Spleen (tissue), 13 donors: ENCODE measurements at places on chromosomes 4 and X. TPM values are rescaled to one million over a fixed set of nuclear protein-coding genes. Genes with fewer than 3 reads are reported as not detected.

- H3K4me3 ChIP-seq: no peak overlapping the region
- no peaks in the 10 kb centered on the region for H3K36me3 ChIP-seq
- H3K27me3 ChIP-seq: no peaks in the 10 kb centered on the region
- H3K27ac ChIP-seq: no peak overlapping the region
- no peak for DNase-seq
Observed at GRCh38 chr4:152599636-152600035, 63.7 kb upstream of the FBXW7 start.

DNA sequence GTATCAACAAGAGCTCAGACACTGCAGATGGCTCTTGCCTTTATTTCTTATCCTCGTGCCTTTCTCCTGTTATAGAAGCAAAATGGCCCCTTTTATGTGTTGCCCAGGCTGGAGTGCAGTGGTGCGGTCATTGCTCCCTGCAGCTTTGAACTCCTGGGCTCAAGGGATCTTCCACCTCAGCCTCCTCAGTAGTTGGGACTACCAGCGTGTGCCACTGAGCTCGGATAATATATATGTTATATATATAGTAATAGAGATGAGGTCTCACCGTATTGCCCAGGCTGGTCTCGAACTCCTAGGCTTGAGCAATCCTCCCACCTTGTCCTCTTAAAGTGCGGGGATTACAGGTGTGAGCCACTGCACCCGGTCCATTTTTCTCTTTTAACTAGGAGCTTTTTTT, 79.7 kb downstream of the TMEM131L start:
- DNase-seq: no peak
- no peak overlapping the region for H3K27ac ChIP-seq
- no peak overlapping the region for H3K4me3 ChIP-seq
- H3K27me3 ChIP-seq: no peaks in the 10 kb centered on the region

The UGT2A1 gene
- total RNA-seq: not detected

- H3K36me3 ChIP-seq: peaks cover 24% of the 10 kb centered on the region
- H3K4me3 ChIP-seq: no peak overlapping the region
- DNase-seq: no peak
- no peak overlapping the region for H3K27ac ChIP-seq
- peaks cover 6% of the 10 kb centered on the region for H3K4me1 ChIP-seq
Observed at GRCh38 chrX:2626750-2627149, 64.3 kb upstream of the CD99 start.

GRCh38 chr4:121758925-121759568, 5.9 kb downstream of the SMIM43 start:
- H3K4me3 ChIP-seq: no peak overlapping the region
- H3K27ac ChIP-seq: no peak overlapping the region
- no peaks in the 10 kb centered on the region for H3K4me1 ChIP-seq
- no peaks in the 10 kb centered on the region for H3K36me3 ChIP-seq

The ABCD1 gene
- total RNA-seq: 23.2 TPM

The TBC1D8B gene
- 6.7 TPM for total RNA-seq

GRCh38 chrX:49198540-49199314, 1.3 kb downstream of the SYP start:
- H3K36me3 ChIP-seq: no peaks in the 10 kb centered on the region
- H3K4me1 ChIP-seq: no peaks in the 10 kb centered on the region
- H3K27ac ChIP-seq: no peak overlapping the region
- no peaks in the 10 kb centered on the region for H3K27me3 ChIP-seq
- DNase-seq: no peak
- no peak overlapping the region for H3K4me3 ChIP-seq

GRCh38 chr4:78058591-78059523, 1.7 kb downstream of the FRAS1 start:
- peaks cover 42% of the 10 kb centered on the region for H3K4me1 ChIP-seq
- H3K27ac ChIP-seq: no peak overlapping the region
- peak; percentile 74 for DNase-seq
- peaks cover 22% of the 10 kb centered on the region for H3K27me3 ChIP-seq

DNA sequence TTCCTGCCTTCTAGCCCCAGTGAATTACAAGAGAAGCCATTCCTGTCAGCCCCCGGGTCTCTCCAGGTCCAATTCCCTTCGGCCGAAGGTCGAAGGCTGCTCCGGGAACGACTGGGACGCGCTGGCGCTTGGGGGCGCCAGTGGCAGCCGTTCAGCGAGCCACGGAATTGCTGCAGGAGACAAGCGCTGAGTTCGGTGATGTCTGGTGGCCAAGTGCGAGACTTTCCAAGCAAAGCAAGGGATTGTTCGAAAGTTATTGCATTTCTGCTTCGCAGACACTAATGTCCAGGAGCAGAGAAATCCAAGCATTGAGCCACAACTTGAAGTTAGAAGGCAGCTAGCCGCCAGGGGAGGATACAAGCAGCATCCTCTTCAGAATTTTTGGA, 1.1 kb upstream of the DKK2 start:
- H3K4me3 ChIP-seq: no peak overlapping the region
- H3K27me3 ChIP-seq: peaks cover 5% of the 10 kb centered on the region
- DNase-seq: peak; percentile 65
- peaks cover 38% of the 10 kb centered on the region for H3K4me1 ChIP-seq

DNA sequence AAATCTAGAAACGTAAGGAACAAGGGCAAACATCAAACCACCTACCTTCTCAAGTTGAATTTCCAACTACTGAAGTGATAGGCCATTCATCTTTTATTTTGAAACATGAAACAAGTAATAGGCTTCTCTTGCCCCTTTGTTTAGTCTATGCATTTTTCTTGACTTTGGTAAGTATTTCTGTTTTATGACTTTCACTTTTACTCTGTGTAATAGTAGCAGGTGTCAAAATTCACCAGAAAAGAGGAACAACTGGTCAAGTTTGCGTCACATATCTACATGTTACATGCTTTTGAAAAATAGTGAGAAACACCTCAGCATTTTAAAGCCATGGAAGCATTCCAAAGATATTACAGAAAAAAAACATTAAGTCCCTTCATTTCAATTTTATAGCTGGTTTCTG, 157.1 kb upstream of the FTHL17 start:
- no peak for DNase-seq
- no peak overlapping the region for H3K4me3 ChIP-seq
- H3K27ac ChIP-seq: peak overlapping the region; percentile 51
- H3K36me3 ChIP-seq: no peaks in the 10 kb centered on the region
- H3K27me3 ChIP-seq: no peaks in the 10 kb centered on the region

- H3K36me3 ChIP-seq: no peaks in the 10 kb centered on the region
- DNase-seq: no peak
- H3K27ac ChIP-seq: no peak overlapping the region
- no peak overlapping the region for H3K4me3 ChIP-seq
Observed at GRCh38 chrX:155755706-155756337, 125.3 kb upstream of the VAMP7 start.

The PROM1 gene
- total RNA-seq: 1.1 TPM

DNA sequence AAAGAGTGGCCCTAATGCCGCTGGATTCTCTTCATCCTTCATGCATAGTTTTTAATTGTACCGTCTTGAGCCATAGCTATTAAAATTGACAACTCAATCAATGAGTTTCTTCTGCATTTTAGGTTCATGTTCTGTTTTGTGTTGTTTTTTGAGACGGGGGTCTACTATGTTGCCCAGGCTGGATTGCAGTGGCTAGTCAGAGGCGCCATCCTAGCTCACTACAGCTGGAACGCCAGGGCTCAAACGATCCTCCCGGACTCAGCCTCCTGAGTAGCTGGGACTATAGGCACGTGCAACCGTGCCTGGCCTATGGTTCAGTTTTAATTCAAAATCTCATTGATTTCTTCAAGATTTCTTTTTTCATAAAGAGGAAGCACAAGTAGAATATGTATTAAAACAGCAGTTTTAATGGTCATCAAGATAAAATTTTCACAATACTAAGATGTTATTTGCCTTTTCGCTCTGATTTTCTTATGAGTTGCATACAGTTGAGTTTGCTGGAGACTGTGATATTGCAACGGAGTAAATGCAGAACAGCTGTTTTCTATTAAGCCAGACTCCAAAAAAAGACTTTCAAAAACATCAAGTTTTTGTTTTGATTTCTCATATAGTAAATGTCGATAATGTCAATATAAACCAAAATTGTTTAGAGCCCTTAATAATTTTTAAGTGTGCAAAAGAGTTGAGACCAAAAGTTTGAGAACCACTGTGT, 1.1 kb upstream of the STX18 start:
- DNase-seq: no peak
- H3K27me3 ChIP-seq: no peaks in the 10 kb centered on the region
- H3K4me1 ChIP-seq: peaks cover 63% of the 10 kb centered on the region
- H3K36me3 ChIP-seq: peaks cover 29% of the 10 kb centered on the region

The RBMXL3 gene
- not detected for total RNA-seq

- H3K27me3 ChIP-seq: no peaks in the 10 kb centered on the region
- H3K4me1 ChIP-seq: no peaks in the 10 kb centered on the region
- no peak overlapping the region for H3K4me3 ChIP-seq
- H3K36me3 ChIP-seq: no peaks in the 10 kb centered on the region
Observed at GRCh38 chr4:165834116-165834515, 38.9 kb upstream of the TLL1 start.

GRCh38 chr4:845233-845835, 19.4 kb upstream of the CPLX1 start:
- H3K27ac ChIP-seq: no peak overlapping the region
- peaks cover 22% of the 10 kb centered on the region for H3K36me3 ChIP-seq
- no peaks in the 10 kb centered on the region for H3K27me3 ChIP-seq

The SLC9B1 gene
- 5.4 TPM for total RNA-seq

The UPF3B gene
- total RNA-seq: 10.1 TPM

GRCh38 chr4:53195815-53196661, 169.8 kb downstream of the SCFD2 start:
- no peaks in the 10 kb centered on the region for H3K4me1 ChIP-seq
- H3K27ac ChIP-seq: no peak overlapping the region
- H3K36me3 ChIP-seq: no peaks in the 10 kb centered on the region
- H3K4me3 ChIP-seq: no peak overlapping the region
- DNase-seq: no peak
- H3K27me3 ChIP-seq: no peaks in the 10 kb centered on the region

DNA sequence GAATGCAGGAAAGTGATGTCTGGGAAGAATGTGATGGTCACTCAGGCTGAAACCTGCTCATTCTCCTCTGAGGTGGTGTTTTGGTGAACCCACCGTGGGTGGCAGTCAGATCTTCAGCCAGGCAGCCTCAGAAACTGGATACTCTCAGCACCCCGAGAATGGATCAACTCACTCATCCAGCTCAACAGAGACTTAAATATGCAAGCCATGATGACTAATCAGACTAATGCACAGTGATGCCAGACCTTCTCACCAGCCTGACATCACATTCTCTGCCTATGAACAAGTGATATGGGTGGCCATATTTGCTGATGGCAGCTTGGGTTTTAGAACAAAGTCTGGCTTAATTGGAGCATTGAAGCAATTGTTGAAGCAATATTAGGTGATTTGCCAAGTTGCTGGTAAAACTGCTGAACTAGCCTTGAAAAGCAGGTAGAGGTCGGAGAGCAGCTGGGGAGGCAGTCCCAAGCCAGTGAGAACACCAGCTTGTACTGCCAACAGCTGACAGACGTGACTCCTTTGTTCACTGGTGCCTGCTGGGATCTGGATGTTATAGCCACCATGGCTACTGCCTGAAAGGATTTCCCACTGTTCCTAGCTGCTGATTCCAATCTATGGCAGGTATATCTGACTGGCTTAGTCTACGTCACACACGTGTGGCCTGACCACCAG, 608.1 kb downstream of the MID1IP1 start:
- no peaks in the 10 kb centered on the region for H3K4me1 ChIP-seq
- no peaks in the 10 kb centered on the region for H3K27me3 ChIP-seq
- no peak overlapping the region for H3K4me3 ChIP-seq
- DNase-seq: no peak

- H3K4me1 ChIP-seq: no peaks in the 10 kb centered on the region
- H3K36me3 ChIP-seq: no peaks in the 10 kb centered on the region
- H3K4me3 ChIP-seq: no peak overlapping the region
- H3K27me3 ChIP-seq: no peaks in the 10 kb centered on the region
- DNase-seq: no peak
Observed at GRCh38 chrX:92270936-92271855, 492.0 kb downstream of the PCDH11X start.

The KLF8 gene
- total RNA-seq: 12.0 TPM

The NR0B1 gene
- total RNA-seq: not detected

DNA sequence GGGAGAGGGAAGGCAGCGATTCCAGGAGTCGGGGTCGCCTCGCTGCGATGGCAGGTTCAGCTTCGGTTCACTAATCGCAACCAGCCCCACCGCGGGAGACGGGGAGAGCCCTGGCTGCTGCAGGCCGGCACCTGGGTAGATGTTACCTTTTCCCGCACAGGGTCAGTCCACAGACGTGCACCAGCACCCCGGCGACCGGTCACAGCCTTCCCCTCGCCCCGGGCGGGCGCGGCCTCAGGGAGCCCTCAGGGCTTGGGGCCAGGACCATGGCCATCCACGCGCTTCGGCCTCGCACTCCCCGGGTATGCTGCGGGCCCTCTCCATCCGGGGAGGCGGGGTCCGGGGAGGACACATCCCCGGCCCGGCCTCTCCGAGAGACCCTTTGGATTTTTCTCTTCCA, 26.1 kb upstream of the EXOC1L start:
- H3K27me3 ChIP-seq: peaks cover 27% of the 10 kb centered on the region
- H3K36me3 ChIP-seq: no peaks in the 10 kb centered on the region
- H3K27ac ChIP-seq: no peak overlapping the region
- H3K4me3 ChIP-seq: no peak overlapping the region

GRCh38 chr4:153276971-153277370, 67.5 kb upstream of the MND1 start:
- H3K27ac ChIP-seq: no peak overlapping the region
- H3K4me1 ChIP-seq: no peaks in the 10 kb centered on the region
- H3K4me3 ChIP-seq: no peak overlapping the region
- no peak for DNase-seq
- H3K36me3 ChIP-seq: no peaks in the 10 kb centered on the region

The TCEAL8 gene
- total RNA-seq: 53.1 TPM

- DNase-seq: no peak
- H3K36me3 ChIP-seq: no peaks in the 10 kb centered on the region
- no peak overlapping the region for H3K27ac ChIP-seq
- no peaks in the 10 kb centered on the region for H3K27me3 ChIP-seq
- H3K4me3 ChIP-seq: no peak overlapping the region
- no peaks in the 10 kb centered on the region for H3K4me1 ChIP-seq
Observed at GRCh38 chr4:55568905-55569504, 22.3 kb upstream of the CLOCK start.
